ENCODE measurements at places on chromosomes 11 and 22. TPM values are rescaled to one million over a fixed set of nuclear protein-coding genes. Genes with fewer than 3 reads are reported as not detected.

FGF19 gene
- not detected for total RNA-seq

DNA sequence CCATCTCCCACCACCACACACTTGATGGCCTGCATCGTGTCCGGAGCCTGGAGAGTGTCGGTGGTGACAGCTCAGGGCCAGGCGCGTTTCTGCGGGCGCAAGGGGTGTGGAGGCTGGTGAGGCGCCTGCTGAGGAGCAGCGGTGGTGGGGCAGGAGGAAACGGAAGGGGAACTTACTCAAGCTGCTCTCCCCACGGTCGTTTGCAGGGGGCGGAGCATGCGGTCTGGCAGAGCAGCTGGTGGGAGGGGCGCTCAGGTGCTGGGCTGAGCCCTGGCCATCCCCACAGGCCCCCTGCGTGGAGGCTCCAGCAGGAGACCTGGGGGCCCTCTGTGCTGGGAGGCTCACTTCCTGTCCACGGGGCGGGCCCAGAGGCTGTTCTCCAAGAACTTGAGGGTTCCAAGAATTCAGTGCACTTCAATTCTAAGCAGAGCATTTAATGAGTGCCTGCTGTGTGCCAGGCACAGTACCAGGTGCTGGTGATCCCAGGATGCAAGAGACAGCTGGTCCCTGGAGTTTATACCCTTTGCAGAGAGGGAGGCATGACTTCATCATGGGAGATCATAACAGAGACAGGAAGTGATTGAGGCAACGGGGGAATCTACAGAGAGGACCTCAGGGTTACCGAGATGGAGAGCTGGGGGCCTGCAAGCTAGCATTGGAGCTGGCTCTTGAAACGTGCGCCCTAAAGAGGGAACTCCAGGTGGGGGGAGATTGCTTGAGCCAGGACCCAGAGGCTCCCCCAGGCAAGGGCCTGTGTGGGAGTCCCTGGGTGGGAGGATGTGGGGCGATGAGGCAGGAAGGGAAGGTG is at the start of gene RAC2:
Gene RAC2 (minus strand): TSS at position 156 of the 808 bp plus-strand sequence. CDS start 121 bp downstream, at position 35.
- peak within 1 kb of the TSS; percentile 95 for H3K27ac ChIP-seq
- peak within 1 kb of the TSS; percentile 96 for H3K4me3 ChIP-seq
- no peaks in the 10 kb centered on the region for H3K27me3 ChIP-seq

DNA sequence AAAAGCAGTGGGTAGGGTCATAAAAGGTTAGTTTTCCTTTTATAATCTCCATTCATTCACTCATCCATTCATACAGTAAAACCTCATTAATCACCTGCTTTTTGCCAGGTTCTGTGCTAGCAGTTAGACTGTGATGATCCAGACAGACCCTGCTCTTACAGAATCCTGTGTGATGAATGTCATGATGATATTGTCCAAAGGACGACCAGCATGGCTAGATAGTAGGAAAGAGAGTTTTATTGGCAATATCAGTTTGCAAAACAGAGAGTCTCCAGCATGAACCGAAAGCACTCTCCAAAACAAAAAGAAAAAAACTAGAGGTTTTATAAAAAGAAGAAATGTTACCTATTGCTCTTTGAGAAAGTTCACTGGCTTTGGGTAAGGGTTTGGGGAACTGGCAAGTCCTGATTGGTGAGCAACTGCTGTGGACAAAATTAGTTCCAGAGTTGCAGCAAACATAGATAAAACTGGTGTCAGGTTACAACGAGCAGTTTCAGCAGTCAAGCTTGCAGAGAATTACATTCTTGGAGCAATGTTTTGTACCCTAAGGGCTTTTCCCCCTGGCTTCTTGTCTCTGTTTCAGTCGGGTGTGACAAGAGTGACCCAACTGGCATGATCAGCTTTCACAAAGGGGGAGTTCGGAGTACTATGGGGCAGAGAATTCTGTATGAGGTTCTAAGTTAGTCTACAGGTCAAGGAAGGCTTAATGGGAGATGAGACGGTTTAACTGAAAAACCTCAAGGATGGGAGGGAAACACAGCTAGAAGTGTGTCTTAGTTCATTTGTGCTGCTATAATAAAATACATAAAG is 58.3 kb downstream of the HSD17B12 start:
- DNase-seq = no peak
- peaks cover 17% of the 10 kb centered on the region for H3K4me1 ChIP-seq
- no peaks in the 10 kb centered on the region for H3K27me3 ChIP-seq
- peaks cover 65% of the 10 kb centered on the region for H3K36me3 ChIP-seq
- no peak overlapping the region for H3K4me3 ChIP-seq

DNA sequence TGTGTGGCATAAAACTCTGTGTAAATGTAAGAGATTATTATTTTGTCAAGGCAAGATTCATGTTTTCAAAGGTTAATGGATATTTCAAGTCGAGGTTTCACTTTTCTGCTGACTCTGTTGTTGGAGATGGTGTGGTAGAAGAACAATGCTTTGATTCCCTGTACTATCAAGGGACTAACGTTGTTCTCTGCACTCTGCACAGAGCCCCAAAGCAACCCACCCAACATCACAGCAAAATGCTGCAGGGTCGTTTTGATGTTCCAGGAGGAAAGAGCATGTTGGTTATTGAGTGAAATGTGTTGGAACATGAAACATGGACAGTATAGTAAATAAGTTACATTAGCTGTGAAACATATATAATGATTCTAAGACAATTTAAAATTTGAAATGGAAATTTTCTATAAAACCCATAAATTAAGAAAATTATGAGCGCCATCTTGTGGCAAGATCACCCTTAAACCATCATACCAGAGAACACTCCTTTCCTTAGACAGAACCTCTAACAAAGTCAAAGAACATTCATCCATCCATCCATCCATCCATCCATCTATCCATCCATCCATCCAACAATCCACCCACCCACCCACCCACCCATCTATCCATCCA is 164.4 kb upstream of the ZBED5 start:
- H3K27ac ChIP-seq = no peak overlapping the region
- no peak for DNase-seq
- no peak overlapping the region for H3K4me3 ChIP-seq
- no peaks in the 10 kb centered on the region for H3K36me3 ChIP-seq
- H3K4me1 ChIP-seq = no peaks in the 10 kb centered on the region

- DNase-seq = no peak
- H3K27me3 ChIP-seq = no peaks in the 10 kb centered on the region
- H3K36me3 ChIP-seq = no peaks in the 10 kb centered on the region
- no peaks in the 10 kb centered on the region for H3K4me1 ChIP-seq
Measured at GRCh38 chr11:36015799-36016198, 71.9 kb downstream of the LDLRAD3 start.

DNA sequence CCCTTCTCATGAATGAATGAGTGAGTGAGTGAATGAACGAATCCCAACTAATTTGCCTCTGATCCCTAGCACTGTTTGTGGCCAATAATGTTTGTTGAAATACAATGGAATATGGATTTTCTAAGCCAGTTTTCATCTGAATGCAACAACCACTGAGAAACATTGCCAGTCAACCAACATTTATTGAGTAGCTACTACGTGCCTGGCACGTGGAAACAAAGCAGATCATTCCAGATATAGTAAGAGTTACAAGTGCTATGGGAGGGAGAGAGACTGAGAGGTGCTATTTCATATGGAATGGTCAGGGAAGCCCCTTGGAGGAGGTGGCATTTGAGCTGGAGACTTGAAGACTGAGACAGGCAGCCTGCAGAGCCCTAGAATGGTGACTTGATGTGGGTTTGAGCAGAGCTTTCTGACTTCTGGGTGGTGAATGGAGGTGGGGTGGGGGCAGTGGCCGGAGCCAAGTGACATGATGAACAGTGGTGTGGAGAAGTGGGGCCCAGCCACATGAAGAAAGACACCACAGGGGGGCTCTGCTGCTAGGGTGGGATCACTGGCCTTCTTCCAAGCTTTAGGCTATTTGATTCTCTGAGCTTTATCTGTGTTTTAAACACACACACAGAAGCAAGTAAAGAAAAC is 35.1 kb upstream of the SMTN start:
- no peak for DNase-seq
- H3K27me3 ChIP-seq = no peaks in the 10 kb centered on the region
- no peaks in the 10 kb centered on the region for H3K36me3 ChIP-seq
- no peaks in the 10 kb centered on the region for H3K4me1 ChIP-seq
